Smooth muscle cell of the umbilical artery (primary cell): ENCODE measurements at places on chromosomes 16 and 17. TPM values are rescaled to one million over a fixed set of nuclear protein-coding genes. Genes with fewer than 3 reads are reported as not detected.

Gene KRT34
- 0.89 and 6.6 TPM in 2 replicates for total RNA-seq

Gene HS3ST3A1
- total RNA-seq = 18.7 and 36.3 TPM in 2 replicates

Gene DNAAF8
- 0.83 and 1.2 TPM in 2 replicates for total RNA-seq

Gene CACNA1H
- 1.2 and 3.0 TPM in 2 replicates for total RNA-seq

Gene TMIGD1
- total RNA-seq = not detected in 2 replicates

Gene NPIPB8
- total RNA-seq = 0.14 TPM in 1 of 2 replicates, not detected in the other

Gene ERN1
- total RNA-seq = 27.4 and 41.6 TPM in 2 replicates

Gene FAM20A
- total RNA-seq = 0.14 and 3.6 TPM in 2 replicates

Gene KRTAP16-1
- not detected in 2 replicates for total RNA-seq

Gene EFNB3
- under 0.01 and 0.23 TPM in 2 replicates for total RNA-seq

Gene CHD9
- 66.2 and 73.8 TPM in 2 replicates for total RNA-seq

Gene HBQ1
- not detected in 2 replicates for total RNA-seq

Gene CNEP1R1
- 30.3 and 33.2 TPM in 2 replicates for total RNA-seq

Gene PRSS33
- not detected in 2 replicates for total RNA-seq

Gene ZG16
- not detected in 2 replicates for total RNA-seq

Gene EPX
- not detected in 2 replicates for total RNA-seq

Gene ABI3
- under 0.01 TPM in 1 of 2 replicates, not detected in the other for total RNA-seq
